ENCODE measurements at places on chromosomes 4 and X.

DNA sequence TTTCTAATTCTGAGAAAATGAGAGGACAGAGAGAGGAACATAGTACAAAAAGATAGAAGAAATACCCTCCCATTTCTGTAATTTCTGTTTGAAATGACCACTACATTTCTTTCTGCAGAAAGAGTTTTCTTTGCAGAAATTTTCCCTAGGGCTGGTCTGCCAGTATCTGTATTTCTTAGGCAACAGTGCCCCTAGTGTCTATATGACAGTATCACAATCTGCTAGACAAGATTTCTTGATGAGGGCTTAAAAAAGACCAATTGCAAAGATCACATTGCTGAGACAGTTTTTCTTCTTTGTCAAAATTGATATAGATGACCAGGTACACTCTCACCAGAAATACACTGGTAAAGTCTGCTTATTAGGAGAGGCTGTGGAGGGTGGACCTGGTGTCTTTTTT is 81.0 kb upstream of the ZDHHC15 start:
- peak; percentile 0 for DNase-seq

DNA sequence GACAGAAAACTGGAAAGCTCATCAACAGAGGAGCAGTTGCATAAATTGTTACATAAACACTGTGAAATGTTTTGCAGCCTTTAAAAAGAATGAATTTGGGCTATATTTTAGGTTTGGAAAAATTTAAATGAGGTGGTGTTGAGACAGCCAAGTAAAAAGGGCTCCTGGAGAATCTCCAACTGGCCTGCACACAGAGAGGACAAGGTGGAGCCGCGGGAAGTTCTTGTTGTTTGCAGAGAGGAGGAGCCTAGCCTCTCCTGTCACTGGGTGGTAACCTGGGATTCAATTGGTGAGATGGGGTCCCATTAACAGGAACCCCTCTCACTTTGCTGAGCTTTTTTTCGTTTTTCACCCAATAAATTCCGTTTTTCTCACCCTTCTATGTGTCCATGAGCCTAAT is 13.4 kb downstream of the GIMD1 start:
- DNase-seq, result no peak

DNA sequence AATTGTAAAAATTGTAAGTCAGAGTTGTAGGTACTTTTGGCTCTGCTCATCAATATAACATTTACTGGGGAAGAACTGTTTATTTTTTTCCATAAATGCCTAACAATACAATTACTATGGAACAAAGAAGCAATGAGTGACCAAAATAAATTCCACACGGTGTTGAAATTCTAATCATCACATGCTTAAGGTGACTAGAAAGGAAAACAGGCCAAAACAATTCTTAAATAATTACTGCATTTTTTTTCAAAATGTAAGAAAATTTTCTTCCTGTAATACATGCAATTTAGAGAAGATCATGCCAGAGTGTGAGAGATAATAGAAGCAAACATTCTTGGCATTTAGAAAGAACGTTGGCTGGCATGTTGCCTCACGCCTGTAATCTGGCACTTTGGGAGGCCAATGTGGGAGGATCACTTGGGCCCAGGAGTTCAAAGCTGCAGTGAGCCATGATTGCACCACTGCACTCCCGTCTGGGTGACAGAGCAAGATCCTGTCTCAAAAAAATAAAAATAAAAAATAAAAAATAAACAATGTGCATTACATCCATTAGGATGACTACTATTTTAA is 22.5 kb downstream of the C4orf46 start:
- no peak for DNase-seq

- no peak for DNase-seq
Measured at GRCh38 chrX:153992180-153992579, 19.6 kb downstream of the TMEM187 start.

DNA sequence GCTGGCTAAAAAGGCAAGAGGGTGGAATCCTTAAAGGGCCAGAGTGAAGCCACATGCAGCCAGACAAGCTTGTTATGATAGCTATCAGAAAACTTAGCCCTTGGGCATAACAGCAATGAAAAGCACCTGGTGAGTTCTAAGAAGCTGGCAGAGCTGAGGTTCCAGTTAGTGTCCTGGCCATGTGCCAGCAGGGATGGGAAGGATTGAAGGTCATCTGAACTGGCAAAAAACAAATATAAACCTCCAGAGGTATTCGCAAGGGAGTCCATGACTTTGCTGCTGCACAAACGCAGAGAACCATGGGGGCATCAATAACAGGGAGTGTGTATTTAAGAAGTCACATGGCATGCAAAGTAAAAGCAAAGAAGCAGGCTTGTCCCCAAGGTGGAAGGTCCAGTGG is 208.9 kb downstream of the FAM47A start:
- no peak for DNase-seq

DNA sequence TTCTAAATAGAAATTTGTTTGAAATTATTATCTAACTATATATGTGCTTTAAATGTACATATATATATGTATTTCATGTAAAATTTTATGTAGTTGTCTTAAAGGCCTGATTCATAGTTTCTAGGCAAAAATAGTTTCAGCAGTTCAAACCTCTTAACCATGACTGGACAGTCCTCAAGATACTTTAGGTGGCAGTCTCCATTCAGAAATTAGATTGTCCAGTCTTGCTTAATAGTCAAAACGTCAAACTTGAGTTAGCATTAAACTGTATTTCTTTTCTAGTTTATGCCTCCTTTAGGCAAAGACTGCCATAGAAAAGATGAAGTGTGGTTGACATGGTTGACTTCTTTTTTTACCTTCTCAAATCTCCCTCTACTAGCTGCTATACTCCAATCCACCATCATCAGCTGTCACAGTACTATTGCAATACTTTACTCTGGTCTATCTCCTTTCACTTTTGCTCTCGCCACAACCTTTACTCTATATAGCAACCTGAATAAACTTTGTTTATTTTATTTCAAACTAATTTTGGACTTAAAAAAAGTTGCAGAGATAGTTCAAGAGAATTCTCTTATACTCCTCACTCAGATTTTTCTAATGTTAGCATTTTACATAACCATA is 395.6 kb upstream of the DIPK2B start:
- no peak for DNase-seq

- DNase-seq, result no peak
Measured at GRCh38 chr4:174375422-174375821, 91.7 kb downstream of the CEP44 start.

- no peak for DNase-seq
Measured at GRCh38 chr4:47349326-47349725, 114.2 kb downstream of the COMMD8 start.

DNA sequence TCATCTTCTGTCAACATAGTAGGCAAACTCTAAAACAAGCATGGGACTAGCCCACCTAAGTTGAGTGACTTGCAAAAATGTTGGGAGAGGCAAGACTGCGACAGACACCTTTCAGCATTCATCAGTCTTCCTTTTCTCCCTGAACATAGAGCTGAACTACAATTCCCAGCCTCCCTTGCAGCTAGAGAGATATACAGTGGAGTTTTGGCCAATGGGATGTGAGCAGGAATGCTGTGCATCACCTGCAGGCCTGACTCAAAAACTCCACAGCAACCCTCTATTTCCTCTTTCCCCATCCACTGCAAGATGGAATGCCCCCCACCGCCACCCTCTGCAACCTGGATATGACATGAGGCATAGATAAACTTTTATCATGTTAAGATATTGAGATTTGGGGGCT is 66.5 kb downstream of the PDHA1 start:
- no peak for DNase-seq

DNA sequence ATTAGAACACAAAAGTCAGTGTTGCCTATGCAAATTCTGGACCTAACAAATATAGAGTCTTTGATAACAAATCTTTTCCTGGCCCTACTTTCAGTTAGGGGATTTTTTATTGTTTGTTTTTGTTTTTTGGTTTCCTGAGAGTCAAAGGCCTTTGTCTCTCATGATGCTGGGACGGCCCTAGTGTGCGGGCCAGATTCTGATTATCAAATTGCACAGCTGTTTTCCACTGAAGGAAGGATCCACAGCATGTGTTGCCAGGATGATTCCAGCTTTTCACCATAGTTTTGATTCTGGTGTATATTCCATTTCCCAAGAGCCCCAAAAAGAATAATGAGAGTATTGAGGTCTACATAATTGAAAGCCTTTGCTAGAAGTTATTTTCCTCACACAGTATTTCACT is 248.2 kb downstream of the CAMK2D start:
- DNase-seq, result no peak

- DNase-seq, result no peak
Measured at GRCh38 chr4:182369211-182369610, 126.0 kb downstream of the TENM3 start.

DNA sequence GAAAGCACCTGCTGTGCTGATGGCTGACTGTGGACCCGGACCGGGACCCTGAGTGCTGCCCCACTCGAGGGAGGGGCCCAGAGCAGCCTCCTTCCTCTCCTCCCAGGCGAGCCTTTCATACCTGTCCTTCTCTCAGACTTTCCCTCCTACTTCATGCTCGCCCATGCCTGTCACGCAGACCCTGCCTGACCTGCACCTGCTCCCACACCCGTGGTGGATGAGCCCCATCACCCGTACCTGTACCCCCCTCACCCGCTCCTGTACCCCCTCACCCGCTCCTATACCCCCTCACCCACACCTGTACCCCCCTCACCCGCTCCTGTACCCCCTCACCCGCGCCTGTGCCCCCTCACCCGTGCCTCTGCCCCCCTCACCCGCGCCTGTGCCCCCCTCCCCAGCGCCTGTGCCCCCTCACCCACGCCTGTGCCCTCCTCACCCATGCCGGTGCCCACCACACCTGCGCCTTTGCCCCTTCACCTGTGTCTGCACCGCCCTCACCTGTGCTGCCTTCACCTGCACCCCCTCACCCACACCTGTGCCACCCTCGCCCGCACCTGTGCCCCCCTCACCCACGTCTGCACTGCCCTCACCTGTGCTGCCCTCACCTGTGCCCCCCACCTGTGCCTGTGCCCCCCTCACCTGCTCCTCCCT is 5.8 kb downstream of the MAEA start:
- DNase-seq, result no peak
